H1 (cell line): ENCODE measurements at places on chromosomes 7 and 10. TPM values are rescaled to one million over a fixed set of nuclear protein-coding genes. Genes with fewer than 3 reads are reported as not detected.

TMEM236 gene
- total RNA-seq = 0.07 and 0.11 TPM in 2 replicates

AGAP9 gene
- 7.2 and 7.7 TPM in 2 replicates for total RNA-seq

MACC1 gene
- 17.1 and 17.2 TPM in 2 replicates for total RNA-seq

PTF1A gene
- not detected in 2 replicates for total RNA-seq

TECTB gene
- not detected in 2 replicates for total RNA-seq

RASSF4 gene
- 12.3 and 14.5 TPM in 2 replicates for total RNA-seq

VAX1 gene
- not detected in 2 replicates for total RNA-seq

ATG9B gene
- total RNA-seq = 2.3 and 2.6 TPM in 2 replicates

PON1 gene
- not detected in 2 replicates for total RNA-seq

ZC3HAV1 gene
- 43.4 and 44.3 TPM in 2 replicates for total RNA-seq
